Muscle of arm (tissue), 14 donors: ENCODE measurements at places on chromosomes 11 and 22. TPM values are rescaled to one million over a fixed set of nuclear protein-coding genes. Genes with fewer than 3 reads are reported as not detected.

The C22orf31 gene
- polyA plus RNA-seq: not detected

The BRMS1 gene
- 23.1 TPM for polyA plus RNA-seq

The FERMT3 gene
- polyA plus RNA-seq: 6.9 TPM

The GVQW3 gene
- 3.0 TPM for polyA plus RNA-seq

DNA sequence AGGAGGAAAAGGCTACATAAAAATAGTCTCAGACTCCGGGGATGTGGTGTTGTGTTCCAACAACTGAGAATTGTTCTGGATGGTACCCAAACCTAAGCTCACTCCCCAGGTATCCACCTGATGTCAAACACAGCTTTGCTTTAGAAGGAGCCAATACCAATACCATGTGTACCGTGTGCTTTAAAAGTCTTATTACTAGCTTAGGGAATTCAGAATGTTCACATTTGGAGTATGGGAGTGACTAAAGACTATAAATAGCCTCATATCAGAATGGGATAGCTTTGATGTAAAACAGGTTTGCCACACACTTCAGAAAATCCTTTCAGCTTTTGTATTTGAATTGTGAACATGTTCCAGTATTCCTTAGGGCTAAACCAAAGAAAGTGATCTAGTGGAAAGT, 248.7 kb upstream of the ARHGAP42 start:
- DNase-seq: no peak

DNA sequence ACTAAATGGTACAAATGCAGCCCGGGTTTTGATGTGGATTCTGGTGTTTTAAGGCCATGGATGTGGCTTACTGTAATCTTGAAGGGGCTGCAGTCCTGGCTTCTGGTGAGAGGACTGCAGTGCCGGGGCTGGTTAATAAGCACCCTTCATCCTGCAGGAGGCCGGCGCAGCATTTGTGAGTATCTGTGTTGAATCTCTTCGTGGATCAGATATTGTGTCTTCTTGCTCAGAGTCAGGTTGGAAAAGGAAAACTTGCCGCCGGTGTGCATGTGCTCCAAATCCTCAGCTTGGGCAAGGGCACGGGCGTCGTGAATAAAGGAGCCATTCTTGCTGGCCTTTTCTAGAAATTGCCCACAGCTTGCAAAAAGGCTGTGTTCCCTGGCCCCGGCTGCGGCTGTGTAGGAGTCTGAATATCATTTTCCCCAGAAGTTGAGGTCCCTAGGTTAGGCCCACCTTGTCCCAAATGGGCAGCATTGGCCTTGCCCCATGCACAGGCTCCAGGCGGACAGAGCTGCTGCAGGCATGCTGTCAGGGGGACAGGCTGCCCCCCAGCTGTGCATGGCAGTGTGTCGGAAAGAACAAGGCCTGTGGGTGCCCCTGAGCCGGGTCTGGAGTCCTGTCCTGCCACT, 28.9 kb upstream of the PARVB start:
- no peak for DNase-seq

- no peak for DNase-seq
Observed at GRCh38 chr11:111645657-111646316, 43.5 kb downstream of the SIK2 start.

DNA sequence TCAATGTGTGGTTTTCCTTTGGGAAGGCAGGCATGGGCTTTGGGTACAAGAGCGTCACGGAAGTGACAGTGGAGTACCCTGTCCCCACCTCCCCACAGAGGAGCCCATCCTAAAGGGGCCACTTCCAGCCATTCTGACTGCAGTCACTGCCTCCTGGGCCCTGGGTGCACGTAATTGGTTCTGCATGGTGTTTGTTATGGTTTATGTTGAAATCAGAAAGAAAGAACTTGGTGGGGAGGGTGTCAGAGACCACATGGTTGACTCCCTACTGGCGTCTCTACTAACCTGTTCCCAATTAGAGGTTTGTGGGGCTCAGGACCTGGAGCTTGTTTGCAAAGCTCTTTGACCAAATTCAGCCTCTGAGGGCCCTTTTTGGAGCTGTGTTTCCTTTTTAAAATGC, 40.8 kb downstream of the RIBC2 start:
- no peak for DNase-seq

GRCh38 chr22:49966774-49967705, 6.5 kb downstream of the PIM3 start:
- no peak for DNase-seq

- no peak for DNase-seq
Observed at GRCh38 chr11:15819679-15820286, 536.6 kb downstream of the SOX6 start.
